ENCODE measurements at places on chromosomes 3 and 15.

- DNase-seq = no peak
These were observed 262.1 kb downstream of the NAALADL2 start for GRCh38 chr3:175121225-175121624.

DNA sequence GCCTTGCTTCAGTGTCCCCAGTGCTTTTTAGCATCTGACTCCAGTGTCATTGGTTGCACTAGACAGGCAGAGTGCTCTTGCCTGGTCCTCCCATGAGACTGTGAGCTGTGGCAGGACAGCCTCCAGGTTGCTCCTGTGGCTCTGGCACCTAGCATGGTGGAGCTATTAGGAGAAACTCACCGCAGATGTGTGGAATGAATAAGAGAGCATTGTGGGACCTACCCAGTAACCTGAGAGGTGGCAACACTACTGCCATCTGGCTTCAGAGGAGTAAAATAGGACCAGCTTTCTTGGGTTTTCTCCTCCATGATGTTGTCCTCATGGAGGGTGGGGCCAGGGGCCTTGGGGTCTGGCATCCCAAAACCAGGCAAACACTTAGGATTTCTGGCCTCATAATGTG is 183.6 kb downstream of the EPHB1 start:
- no peak for DNase-seq

DNA sequence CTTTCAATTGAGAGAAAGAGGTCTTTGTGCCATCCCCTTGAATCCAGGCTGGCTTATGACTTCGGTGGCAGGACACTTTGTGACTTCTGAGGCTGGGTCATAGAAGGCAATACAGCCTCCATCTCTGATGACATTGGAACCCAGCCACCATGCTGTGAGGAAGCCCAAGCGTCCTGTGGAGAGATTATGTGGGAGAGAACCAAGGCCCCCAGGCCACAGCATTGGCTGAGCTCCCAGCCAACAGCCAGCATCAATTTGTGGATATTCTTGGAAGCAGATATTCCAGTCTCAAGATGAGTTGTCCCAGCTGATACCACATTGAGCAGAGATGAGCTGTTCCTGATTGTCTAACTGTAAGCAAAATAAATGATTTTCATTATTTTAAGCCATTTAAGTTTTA is 12.7 kb upstream of the XIRP1 start:
- no peak for DNase-seq

DNA sequence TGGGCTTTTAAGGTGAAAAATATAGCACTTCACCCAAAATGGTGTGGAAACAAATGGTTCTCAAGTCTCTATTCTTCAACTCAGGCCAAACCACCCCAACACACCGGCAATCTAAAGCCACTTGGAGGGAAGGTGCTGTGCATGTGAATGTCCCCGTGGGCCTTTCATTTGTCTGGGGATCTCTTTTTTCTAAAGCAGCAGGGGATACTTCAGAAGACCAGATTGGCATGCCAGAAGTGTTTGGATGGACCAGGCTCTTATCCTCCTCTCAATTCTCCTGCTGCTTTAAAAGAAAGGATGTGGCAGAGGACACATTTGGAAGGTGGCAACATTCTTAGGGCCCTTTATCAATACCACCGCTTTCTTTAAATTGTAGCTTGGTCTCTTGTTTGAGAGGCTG is 193.1 kb downstream of the MEIS2 start:
- no peak for DNase-seq

GRCh38 chr15:70845602-70846360 is 8.2 kb downstream of the LARP6 start:
- no peak for DNase-seq

DNA sequence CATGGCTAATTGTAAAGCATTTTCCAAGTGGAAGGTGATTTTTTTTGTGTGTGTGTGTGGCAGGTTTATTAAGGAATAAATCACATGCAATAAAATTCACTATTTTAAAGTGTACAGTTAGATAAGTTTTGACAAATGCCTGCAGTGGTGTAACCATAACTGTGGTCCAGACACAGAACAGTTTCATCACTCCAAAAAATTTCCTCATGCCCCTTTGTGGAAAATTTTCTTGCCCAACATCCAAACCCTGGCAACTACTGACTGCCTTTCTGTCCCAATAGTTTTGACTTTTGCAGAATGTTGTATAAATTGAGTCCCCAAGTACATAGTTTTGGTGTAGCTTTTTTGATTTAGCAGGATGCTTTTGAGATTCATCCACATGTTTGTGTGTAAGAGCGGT is 135.1 kb upstream of the KLHL25 start:
- no peak for DNase-seq

DNA sequence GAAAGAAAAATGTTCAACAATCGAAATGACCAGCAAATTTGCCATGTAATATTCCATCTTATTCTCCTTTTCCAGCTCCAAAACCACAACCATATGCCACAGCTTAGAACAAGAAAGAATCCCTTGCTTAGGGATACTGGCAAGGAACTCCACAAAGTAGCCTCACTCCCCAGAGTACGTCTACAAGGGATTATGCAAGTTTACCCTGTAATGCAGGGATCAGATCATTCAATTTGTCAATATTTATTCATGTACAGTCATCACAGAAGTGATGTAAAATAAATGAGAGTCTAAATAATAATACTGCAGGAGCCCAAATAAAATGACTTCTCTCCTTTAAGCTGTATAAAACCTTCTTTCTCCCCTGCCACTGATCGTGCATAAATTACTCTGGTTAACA is 23.5 kb upstream of the MYO1E start:
- DNase-seq = no peak

- DNase-seq = peak; percentile 43
These were observed 78.1 kb upstream of the RNF7 start for GRCh38 chr3:141659821-141660613.

DNA sequence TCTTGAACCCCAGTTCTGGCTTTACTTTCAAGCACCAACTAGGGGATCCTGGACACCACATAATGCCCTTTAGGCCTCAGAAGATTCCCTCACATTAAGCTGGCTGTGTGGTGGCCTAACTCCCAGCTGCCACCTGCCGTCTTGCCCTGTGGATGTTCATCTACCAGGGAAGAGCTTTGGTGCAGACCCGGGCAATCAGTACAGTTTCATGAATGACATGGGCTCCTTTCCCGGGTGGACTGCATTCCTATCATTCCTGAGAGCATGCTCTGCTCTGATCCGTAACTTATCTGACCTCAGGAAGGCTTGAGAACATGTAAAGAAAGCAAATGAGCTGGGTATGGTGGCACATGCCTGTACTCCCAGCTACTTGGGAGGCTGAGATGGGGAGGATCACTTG is 50.0 kb upstream of the GSK3B start:
- no peak for DNase-seq

- DNase-seq = no peak
These were observed 127.6 kb upstream of the ACP3 start for GRCh38 chr3:132189601-132190000.

DNA sequence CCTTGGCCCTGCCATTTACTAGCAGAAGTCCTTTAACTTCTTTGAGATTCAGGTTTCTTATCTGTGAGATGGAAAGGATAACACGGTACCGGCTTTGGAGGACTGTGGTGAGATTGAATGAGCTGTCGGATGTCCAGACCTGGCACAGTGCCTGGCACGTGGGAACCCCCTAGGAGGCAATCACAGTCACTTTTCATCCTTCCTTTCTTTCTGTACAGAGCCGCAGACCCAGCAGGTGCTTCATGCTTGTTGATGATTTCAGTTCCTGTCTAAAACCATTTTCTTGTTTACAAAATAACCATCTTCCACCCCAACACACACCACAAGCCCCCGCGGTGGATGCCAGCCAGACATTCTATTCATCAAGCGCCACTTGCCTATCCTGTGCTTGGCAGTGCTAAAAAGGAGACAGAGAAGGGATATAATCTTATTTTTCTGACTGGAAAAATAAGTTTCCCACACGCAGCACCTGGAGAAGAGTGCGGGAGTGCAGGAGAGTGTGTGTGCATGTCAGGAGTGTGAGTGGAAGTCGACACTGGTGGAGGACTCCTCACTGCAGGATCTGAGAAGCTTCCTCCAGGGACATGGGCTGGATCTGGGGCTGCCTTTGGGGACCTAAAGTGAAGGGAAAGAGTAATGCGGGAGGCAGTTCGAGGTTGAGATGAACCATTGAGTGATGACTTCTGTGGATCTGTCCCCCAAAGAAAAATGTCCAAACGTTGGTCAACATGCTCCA is 85.7 kb downstream of the ST6GAL1 start:
- no peak for DNase-seq

DNA sequence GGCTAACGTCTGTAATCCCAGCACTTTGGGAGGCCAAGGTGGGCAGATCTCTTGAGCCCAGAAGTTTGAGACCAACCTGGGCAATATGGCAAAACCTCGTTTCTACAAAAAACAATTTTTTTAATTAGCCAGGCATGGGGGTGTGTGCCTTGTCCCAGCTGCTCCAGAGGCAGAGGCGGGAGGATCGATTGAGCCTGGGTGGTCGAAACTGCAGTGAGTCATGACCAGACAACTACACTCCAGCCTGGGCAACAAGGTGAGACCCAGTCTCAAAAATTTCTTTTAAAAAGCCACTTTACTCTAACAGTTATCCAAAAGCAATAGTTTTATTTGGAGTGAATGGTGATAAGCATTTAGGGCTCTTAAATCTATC is 12.5 kb downstream of the TRIM59 start:
- DNase-seq = no peak

GRCh38 chr3:28232659-28233058 is 8.8 kb upstream of the CMC1 start:
- no peak for DNase-seq

DNA sequence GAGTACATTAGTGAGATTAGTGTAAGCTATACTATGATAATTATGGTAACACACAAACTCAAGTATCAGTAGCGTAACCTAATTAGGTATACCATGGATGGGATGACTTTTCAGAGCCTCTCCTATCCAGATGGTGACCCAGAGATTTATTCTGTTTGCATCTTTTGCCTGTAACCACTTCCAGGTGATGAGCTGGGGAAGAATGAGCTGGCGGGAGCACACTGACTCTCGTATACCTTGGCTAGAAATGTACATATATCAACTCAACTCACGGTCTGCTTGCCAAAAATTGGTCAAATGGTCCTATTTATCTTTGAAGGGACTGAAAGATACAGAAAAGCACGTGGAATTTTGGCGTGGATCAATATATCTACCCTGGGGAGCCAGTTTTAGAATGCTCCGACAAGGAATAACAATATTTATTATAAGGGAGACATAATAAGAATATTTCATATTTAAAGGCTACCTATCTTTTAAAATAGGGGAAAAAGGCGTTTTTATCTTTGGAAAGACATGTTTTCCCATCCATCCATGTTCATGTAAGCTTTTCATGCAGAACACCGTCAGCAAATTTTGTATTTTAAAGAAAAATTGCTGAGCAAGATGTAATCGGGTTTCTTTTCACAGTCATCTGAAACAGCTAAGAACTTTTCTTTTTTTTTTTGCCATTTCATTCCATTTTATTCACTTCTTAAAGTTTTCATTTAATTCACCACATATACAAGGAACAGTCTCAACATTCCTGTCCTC is 502.6 kb upstream of the CBLB start:
- DNase-seq = no peak

GRCh38 chr3:191136347-191136746 is 62.7 kb upstream of the OSTN start:
- DNase-seq = no peak

DNA sequence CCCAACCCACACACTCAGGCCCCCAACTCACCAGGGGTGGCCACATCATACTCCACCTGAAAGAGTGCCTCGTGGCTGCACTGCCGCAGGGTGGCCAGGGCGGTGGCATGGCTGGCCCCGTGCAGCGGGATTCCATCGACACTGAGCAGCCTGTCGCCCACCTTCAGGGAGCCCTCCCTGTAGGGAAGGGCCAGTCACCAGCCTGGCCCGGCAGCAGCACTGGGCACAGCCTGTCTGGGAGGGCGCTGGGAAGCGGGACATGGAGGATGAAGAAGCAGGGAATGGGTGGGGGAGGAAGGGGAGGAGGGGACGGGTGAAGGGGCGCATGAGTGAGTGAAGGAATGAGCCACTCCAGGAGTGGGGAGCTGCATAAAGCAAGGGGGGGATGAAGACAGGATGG is 18.5 kb downstream of the GRIP2 start:
- no peak for DNase-seq

- no peak for DNase-seq
These were observed 27.2 kb downstream of the PLSCR4 start for GRCh38 chr3:146223401-146224373.

- no peak for DNase-seq
These were observed 43.9 kb downstream of the GABRA5 start for GRCh38 chr15:26910715-26911114.

- DNase-seq = no peak
These were observed 26.4 kb downstream of the USP3 start for GRCh38 chr15:63530752-63531299.

GRCh38 chr3:71238355-71238757 is 345.2 kb downstream of the FOXP1 start:
- DNase-seq = no peak
